ENCODE measurements at places on chromosomes 6 and 20.

DNA sequence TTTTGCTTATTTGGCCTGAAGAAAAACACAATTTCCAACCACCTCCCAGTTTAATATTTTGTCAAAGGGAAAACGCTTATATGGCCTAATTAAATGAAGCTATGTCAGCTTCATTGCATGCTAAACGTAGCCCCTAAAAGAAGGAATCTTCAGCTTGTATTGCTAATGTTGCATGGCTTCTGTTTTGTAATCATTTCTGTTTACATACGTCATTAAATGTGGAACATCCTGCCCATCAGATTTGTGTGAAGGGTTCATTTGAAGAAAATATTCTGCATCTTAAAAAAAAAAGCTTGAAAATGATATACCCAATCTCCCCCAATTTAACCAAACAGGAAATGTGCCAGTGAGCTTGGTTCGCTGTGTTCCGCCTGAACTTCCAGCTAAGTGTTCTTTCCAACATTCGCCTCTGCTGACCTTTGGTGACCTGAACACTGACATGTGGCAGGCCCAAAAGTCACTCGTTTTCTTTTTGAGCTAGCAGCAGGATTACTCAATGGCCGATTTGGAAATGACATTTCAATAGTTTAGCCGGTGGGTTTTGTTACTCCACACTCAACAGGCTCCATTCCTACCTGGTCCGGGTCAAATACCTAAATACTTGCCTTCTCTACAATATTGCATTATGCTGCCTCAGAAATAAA lies 12.7 kb upstream of the SIRT5 start:
- no peak for DNase-seq

DNA sequence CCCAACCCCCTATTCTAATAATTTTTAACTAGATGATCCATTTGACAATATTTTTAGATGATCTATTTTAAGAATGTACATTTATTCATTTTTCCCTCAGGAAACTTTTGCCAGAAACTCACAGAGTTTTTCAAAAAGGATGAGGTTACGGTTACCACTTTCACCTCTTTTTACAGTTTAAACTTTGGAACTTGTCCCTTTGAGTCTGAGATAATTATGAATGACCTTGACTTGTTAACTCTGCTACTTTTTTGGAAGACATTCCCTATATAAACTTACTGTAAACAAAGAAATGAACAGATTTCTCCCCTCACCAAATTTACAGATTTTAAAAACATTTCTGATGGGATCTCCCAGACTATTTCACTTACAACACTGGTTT lies 18.4 kb upstream of the BLOC1S5 start:
- DNase-seq, result no peak

GRCh38 chr6:43260791-43261190 lies 17.5 kb downstream of the TTBK1 start:
- no peak for DNase-seq

GRCh38 chr6:10528158-10528981 lies 7.2 kb downstream of the GCNT2 start:
- DNase-seq, result no peak

DNA sequence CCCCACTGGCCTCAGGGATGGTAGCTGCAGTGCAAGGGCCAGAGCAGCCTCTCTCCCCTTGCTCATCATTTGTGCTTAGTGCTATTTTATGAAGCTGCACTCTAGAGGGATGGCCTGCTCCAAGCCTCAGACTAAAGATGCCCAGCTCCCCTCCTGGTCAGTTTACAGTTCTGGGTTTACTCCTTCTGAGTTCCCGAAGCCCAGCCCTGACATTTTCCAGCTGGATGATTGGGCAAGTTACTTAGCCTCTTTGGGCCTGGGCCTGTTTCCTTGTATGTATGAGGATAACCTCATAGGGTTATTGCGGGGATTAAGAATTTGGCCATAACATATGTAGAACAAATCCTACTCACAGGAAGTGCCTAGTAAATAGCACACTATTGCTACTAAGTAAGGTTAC lies 31.8 kb upstream of the EMILIN3 start:
- DNase-seq, result no peak

DNA sequence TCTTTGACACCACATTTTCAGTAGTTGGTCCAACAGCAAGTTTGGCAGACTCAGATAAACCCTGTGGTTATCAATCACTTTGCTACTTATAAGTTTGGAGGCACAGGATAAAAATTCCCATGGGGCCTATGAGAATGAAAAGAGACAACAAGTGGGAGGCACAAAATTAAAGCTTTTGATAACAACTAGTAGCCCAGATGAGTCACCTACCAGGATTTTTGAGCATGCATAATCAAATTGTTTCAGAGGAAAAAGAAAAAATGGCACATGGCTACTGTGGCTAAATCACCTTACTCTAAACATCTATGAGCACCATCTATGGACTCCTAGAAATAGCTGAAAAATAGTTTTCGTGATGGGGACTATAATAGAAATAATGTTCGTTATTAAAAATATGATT lies 40.8 kb upstream of the BMP5 start:
- DNase-seq, result no peak

- DNase-seq, result no peak
Observed at GRCh38 chr6:157755032-157755745, 67.9 kb upstream of the SNX9 start.

DNA sequence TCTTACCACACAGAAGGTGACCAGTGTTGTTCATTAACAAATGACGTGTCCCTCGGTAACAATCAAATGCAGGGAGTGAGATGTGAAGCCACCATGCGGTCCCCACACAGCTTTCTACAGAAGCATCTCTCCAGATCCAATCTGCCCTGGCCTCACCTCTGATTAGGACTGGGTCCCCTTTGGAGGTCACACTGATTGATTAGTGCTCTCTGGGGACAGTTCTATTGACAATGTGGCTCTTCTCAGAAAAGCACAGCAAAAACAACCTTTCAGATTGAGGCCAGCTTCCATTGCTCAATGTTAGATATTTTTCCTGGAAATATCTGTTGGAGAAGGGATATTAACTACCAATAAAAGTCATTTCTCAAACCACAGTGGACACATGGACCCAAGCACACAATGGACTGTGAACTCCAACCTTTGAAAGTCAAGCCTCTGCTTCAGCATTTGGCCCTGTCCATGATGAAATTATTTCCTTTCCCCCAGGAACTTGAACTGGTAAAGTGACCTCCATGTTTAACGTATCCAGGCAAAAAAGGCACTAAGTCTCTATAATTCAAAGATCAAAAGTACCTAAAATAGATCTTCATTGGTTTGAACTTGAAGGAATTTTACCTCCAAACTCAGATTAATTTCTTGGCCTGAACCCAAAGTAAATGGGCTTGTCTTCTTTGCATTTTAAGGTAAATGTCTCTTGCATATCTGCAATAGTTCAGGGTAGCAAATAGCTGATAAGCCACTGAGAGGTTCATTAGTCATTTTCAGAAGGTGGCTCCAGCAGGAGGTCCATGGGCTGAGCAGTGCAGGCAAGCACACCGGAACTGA lies 118.5 kb downstream of the FOXA2 start:
- no peak for DNase-seq

- no peak for DNase-seq
Observed at GRCh38 chr6:104613416-104614001, 246.2 kb downstream of the HACE1 start.

- DNase-seq, result no peak
Observed at GRCh38 chr20:37902504-37903313, at the start of gene VSTM2L. TSS of gene VSTM2L (plus strand) at chr20:37903127. CDS start at chr20:37903351, 224 bp downstream.

- DNase-seq, result no peak
Observed at GRCh38 chr6:128557081-128557480, 36.7 kb upstream of the PTPRK start.

DNA sequence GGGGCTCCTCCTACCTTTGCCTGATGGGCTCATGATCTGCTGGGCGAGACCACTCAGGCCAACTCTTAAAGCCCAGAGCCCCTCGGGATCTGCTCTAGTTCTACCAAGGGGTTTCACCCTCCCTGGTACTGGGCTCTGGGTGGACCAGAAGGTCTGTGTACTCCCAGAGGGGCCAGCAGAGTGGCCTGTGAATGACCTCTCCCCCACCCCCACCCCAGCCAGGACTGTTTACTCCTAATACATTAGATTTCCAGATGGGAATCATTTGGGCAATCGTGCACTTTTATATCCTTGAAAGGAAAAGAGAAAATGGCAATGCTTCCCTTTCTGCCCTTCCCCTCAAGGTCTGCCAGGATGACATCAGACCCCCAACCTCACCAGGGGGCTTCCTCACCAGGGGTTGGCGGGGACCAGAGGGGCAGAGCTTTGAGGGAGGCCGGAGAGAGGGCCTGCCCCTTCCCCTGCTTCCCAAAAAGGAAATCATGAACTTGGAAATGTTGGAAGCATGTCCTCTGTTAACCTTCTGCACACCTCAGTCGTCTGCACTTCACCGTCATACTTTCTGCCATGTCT lies 37.1 kb upstream of the PMEPA1 start:
- no peak for DNase-seq

- DNase-seq, result no peak
Observed at GRCh38 chr20:38558596-38559360, 22.2 kb upstream of the ADIG start.

DNA sequence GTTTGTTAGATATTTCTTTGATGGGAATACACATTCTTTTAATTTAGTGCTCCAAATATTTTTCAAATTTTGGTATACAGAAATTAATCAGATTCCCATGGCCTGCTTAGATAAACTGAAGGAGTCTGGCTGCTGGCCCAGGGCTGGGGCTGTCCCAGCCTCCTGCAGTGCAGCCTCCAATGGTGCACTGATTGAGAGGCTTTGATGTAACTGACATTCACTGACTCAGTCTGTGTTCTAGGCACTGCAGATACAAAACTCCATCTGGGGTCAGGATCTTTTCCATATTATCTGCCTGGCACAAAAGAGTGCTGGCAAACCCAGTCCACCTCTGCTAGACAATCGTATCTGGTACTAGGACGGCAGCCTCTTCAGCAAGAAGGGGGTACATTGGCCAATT lies 64.8 kb downstream of the GRIK2 start:
- no peak for DNase-seq

DNA sequence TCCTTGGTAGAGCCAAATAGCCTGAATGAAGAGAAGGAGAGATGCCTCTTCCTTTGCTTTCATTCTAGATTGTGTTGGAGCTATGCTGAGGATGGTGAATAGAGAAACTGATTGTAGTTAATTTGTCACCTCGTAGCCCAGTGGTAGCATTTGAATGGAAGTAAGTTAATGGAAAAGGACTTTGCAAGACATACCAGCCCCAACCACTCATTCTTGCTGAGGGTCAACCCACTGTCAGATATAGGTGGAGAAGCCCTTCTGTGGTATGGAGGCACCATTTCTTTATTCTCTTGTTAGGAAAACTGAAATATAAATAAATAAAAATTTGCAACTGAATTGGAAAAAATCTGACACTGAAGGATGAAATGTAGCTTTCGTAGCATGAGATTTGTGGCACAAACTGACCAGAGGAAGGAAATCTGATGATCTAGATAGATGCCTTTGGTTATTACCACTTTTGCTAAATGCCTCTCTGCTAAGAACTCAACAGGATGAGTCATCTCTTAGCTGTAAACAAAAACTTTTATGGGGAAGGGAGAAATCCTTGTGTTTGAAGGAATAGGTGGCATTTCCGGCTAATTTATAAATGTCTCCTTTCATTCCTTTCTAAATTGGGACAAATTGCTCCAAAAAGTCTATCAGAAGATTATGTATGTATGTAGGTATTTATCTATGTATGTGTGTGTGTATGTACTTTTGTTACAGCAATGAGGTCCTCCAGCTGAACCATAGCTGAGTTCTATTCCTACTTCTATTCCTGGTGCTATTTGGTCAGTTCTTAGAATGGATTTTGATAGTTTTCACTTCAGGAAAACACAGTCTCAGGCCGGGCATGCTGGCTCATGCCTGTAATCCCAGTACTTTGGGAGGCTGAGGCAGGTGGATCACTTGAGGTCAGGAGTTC lies 76.5 kb upstream of the SUPT3H start:
- DNase-seq, result no peak

DNA sequence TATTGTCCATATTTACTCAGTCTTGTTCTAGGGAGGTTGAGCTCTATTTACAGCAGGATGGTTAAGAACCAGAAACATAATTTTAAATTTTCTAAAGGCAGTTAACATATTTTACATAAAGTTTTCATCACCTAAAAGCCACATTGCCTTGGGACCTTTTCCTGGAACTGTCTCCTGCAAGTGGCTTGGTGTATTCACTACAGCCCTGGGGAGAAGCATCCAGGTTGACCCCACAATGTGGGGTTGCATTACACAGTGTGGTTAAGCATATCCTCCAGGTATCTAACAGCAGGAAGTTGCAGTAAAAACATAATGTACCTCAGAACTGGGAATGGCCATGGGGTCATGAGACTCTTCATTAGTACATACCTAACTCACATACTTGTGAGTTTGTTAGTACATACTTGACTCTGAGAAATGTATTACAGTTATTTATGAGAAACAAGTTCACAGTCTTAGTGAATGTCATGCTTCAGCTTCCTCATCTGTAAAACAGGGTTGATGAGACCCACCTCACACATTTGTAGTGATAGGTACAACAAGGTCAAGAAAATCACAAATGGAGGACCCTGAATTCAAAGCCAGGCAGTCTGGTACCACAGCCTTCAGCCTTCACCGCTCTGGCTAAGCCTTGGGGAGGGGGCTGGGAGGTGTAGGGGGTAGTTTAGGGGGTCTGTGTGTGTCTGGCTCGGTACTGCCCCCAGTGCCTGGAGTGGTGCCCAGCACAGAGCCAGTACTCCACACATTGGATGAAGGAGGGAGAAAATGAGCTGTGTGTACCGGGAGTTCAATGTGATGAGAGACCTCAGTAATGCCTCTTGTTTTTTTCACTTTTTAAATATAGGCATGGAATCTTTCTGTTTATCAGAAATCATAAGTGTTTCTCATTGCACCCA lies 52.9 kb downstream of the KAT14 start:
- no peak for DNase-seq

GRCh38 chr6:2230659-2231277 lies 14.6 kb downstream of the GMDS start:
- no peak for DNase-seq

DNA sequence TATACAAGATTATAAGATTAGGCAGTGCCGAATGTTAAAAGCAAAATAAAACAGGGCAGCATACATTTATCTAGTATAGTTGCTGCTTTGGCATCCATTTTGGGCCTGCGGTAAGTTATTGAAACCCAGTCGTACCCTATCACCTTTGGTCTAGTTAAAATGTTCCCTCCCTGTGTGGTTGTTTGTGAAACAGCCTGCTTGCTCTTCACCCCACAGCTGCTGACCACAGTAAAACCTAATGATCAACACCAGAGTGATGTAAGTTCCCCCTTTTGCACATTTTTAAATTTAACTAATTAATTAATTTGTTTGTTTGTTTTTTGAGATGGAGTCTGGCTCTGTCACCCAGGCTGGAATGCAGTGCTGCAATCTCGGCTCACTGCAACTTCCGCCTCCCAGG lies 50.3 kb upstream of the TXNDC5 start:
- DNase-seq, result no peak

GRCh38 chr6:144657691-144658090 lies 372.6 kb downstream of the UTRN start:
- DNase-seq, result no peak

GRCh38 chr6:19569563-19569962 lies 267.6 kb upstream of the ID4 start:
- no peak for DNase-seq

DNA sequence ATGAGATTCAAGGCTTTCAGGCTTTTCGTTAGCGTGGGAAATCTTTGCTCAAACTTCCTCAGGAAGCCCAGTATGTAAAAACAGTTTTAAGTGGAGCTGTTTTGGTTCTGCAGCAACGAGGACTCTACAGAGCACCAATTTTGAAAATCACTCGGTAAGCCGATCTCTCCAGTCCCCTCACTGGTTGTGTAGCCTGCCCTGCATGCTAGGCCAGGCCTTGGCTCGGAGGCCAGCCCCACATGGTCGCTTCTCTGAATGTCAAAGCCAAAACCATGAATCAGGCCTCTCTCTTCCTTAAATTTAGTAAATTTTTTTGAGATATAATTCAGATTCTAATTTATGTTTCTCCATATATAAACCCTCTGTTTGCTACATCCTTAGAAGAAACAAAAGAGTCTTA lies 108.0 kb downstream of the CHD6 start:
- DNase-seq, result no peak

Data from cortex of kidney (tissue), 1 donor.